ENCODE measurements at places on chromosomes 1 and 21. TPM values are rescaled to one million over a fixed set of nuclear protein-coding genes. Genes with fewer than 3 reads are reported as not detected.

DNA sequence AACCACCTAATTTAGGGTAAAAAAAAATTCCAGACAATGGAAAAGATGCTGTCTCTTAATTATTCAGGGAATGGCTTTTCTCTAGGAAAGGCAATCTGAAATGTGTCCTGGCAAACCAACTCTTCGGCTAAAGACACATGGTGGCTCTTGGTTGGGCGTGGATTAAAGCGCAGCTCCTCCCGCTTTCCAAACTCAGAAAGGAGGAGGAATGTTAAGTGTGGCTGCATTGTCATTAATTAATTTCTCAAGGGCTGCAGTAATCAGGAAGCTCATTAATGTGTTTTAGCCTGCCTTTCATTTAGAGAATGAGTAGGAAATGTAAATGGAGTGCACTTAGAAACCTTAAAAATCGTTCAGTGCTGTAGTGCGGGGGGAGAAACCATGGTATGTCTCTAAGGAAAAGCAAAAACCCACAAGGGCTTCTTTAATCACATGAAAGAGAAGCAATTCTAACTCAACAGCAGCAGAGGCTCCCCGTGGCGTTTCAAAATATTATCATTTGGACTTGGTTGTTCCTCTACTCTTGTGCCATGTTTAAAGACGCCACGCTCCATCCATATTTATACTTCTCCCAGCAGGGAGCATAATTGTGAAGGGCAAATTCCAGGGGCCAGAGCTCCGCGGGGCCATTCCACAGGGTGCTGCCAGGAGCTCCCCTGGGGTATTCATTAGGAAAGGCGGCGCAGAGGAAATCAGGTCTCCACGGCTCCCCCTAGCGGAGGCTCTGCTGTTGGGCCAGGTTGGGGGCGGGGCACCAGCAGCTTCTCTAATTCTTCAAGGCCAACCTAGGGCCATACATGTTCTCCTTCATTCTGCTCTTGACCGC is 91.9 kb upstream of the SSX2IP start:
- H3K36me3 ChIP-seq, result no peaks in the 10 kb centered on the region
- H3K4me1 ChIP-seq, result no peaks in the 10 kb centered on the region
- no peak overlapping the region for H3K27ac ChIP-seq
- no peak overlapping the region for H3K4me3 ChIP-seq
- DNase-seq, result peak; percentile 78

- peaks cover 2% of the 10 kb centered on the region for H3K4me1 ChIP-seq
- H3K4me3 ChIP-seq, result no peak overlapping the region
- H3K36me3 ChIP-seq, result peaks cover 2% of the 10 kb centered on the region
- no peak for DNase-seq
Observed at GRCh38 chr1:116367256-116367945, 5.6 kb upstream of the ATP1A1 start.

- peaks cover 35% of the 10 kb centered on the region for H3K36me3 ChIP-seq
- peak overlapping the region; percentile 45 for H3K4me3 ChIP-seq
- DNase-seq, result no peak
- peaks cover 8% of the 10 kb centered on the region for H3K27me3 ChIP-seq
- H3K4me1 ChIP-seq, result peaks cover 13% of the 10 kb centered on the region
Observed at GRCh38 chr1:45568421-45568820, 15.4 kb upstream of the NASP start.

GRCh38 chr1:95086949-95087533 is 14.3 kb upstream of the ALG14 start:
- no peaks in the 10 kb centered on the region for H3K36me3 ChIP-seq
- DNase-seq, result peak; percentile 5
- no peak overlapping the region for H3K4me3 ChIP-seq
- no peak overlapping the region for H3K27ac ChIP-seq
- peaks cover 2% of the 10 kb centered on the region for H3K27me3 ChIP-seq
- peaks cover 8% of the 10 kb centered on the region for H3K4me1 ChIP-seq

GRCh38 chr1:114040273-114041015 is 61.2 kb downstream of the OLFML3 start:
- no peak for DNase-seq
- H3K4me1 ChIP-seq, result no peaks in the 10 kb centered on the region
- H3K36me3 ChIP-seq, result no peaks in the 10 kb centered on the region
- H3K27me3 ChIP-seq, result peaks cover 3% of the 10 kb centered on the region

DNA sequence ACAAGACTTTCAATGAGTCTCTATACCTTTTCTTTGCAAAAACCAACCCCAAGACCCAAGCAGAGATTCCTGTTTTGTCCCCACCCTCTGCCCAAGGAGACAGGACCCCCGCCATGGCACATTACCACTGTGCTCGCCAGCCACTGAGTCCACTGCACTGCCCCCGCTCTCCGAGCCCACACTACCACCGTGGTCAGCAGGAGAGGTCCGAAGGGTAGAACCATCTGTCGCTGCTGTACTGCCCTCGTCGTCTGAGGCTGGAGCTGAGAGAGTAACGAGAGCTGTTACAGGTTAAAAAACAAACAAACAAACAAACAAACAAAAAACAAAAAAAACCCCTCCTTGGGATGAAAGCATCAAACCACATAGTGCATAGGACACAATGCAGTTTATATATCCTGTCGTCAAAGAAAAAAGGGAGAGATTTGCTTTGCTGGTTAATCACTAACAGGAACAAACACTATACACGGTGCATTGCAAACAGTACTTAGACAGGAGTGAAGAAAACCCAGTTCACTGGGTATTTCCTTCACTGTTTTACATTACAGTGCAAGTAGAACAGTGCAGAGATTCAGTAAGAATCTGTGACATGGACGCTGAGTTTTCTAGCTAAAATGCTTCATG is 71.0 kb downstream of the UBR4 start:
- H3K36me3 ChIP-seq, result peaks cover 87% of the 10 kb centered on the region
- H3K27me3 ChIP-seq, result peaks cover 4% of the 10 kb centered on the region
- H3K4me1 ChIP-seq, result no peaks in the 10 kb centered on the region
- no peak overlapping the region for H3K27ac ChIP-seq
- no peak for DNase-seq
- no peak overlapping the region for H3K4me3 ChIP-seq

GRCh38 chr1:21174654-21175323 is 1.9 kb downstream of the EIF4G3 start:
- DNase-seq, result no peak
- H3K4me1 ChIP-seq, result peaks cover 27% of the 10 kb centered on the region
- H3K4me3 ChIP-seq, result peak overlapping the region; percentile 95
- peaks cover 16% of the 10 kb centered on the region for H3K36me3 ChIP-seq
- H3K27ac ChIP-seq, result peak overlapping the region; percentile 95
- H3K27me3 ChIP-seq, result peaks cover 7% of the 10 kb centered on the region

- H3K4me3 ChIP-seq, result no peak overlapping the region
- H3K27me3 ChIP-seq, result peaks cover 2% of the 10 kb centered on the region
- no peak for DNase-seq
- H3K4me1 ChIP-seq, result peaks cover 18% of the 10 kb centered on the region
Observed at GRCh38 chr1:203521812-203522211, 27.9 kb downstream of the OPTC start.

DNA sequence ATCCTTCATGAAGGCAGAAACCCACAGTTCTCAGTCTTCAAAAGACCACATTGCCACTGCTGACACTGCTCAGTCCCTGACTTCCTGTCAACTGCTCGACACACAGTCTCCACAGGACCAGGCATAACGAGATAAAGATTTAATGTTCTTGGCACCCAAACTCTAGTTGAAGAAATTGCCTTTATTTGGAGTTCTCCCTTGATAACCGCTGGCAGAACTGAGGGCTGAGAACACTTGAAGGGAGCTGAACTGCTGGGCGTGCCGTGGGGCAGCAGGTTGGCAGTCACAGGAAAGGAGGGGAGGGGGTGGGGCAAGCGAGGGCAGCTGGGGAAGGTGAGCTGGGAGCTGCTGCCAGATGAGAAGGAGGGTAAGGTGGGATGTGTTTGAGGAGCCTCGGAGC is 15.9 kb downstream of the HENMT1 start:
- no peak overlapping the region for H3K27ac ChIP-seq
- DNase-seq, result no peak
- H3K27me3 ChIP-seq, result peaks cover 5% of the 10 kb centered on the region
- no peak overlapping the region for H3K4me3 ChIP-seq
- H3K36me3 ChIP-seq, result peaks cover 16% of the 10 kb centered on the region

GRCh38 chr1:36625935-36626310 is 143.2 kb upstream of the CSF3R start:
- no peaks in the 10 kb centered on the region for H3K4me1 ChIP-seq
- peaks cover 2% of the 10 kb centered on the region for H3K27me3 ChIP-seq
- DNase-seq, result no peak
- H3K4me3 ChIP-seq, result no peak overlapping the region
- H3K27ac ChIP-seq, result no peak overlapping the region

GRCh38 chr1:222009105-222009730 is 267.3 kb upstream of the DUSP10 start:
- no peaks in the 10 kb centered on the region for H3K4me1 ChIP-seq
- no peak overlapping the region for H3K27ac ChIP-seq
- no peaks in the 10 kb centered on the region for H3K36me3 ChIP-seq
- H3K4me3 ChIP-seq, result no peak overlapping the region
- no peak for DNase-seq

DNA sequence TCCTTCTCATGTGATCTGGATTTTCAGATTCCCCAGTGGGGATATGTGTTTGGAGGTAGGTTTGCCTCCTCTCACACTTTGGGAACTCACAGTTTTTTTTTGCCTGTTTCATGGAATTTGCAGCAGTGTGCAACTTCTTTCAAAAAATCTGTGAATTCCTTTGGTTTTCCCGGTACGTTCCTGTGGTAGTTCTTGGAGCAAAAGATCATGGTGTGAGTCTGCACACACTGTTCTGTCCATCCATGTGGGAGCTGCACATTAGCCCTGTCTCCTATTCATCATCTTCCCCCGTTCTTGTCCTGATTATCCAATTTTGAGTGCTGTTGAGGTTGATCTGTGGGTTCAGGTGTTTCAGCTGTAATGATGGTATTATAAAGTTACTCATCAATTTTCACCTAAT is 30.3 kb upstream of the TACSTD2 start:
- H3K4me1 ChIP-seq, result no peaks in the 10 kb centered on the region
- H3K27me3 ChIP-seq, result peaks cover 2% of the 10 kb centered on the region
- H3K4me3 ChIP-seq, result no peak overlapping the region
- H3K27ac ChIP-seq, result no peak overlapping the region
- H3K36me3 ChIP-seq, result no peaks in the 10 kb centered on the region
- no peak for DNase-seq

- H3K4me3 ChIP-seq, result peak within 1 kb of the TSS; percentile 95
- H3K27me3 ChIP-seq, result peaks cover 17% of the 10 kb centered on the region
- DNase-seq, result no peak
- peak within 1 kb of the TSS; percentile 91 for H3K27ac ChIP-seq
- peaks cover 10% of the 10 kb centered on the region for H3K36me3 ChIP-seq
Observed at GRCh38 chr1:30908696-30909364, at the start of gene SDC3. Gene SDC3 (minus strand): TSS chr1:30908758. CDS start chr1:30908586, 172 bp downstream.

DNA sequence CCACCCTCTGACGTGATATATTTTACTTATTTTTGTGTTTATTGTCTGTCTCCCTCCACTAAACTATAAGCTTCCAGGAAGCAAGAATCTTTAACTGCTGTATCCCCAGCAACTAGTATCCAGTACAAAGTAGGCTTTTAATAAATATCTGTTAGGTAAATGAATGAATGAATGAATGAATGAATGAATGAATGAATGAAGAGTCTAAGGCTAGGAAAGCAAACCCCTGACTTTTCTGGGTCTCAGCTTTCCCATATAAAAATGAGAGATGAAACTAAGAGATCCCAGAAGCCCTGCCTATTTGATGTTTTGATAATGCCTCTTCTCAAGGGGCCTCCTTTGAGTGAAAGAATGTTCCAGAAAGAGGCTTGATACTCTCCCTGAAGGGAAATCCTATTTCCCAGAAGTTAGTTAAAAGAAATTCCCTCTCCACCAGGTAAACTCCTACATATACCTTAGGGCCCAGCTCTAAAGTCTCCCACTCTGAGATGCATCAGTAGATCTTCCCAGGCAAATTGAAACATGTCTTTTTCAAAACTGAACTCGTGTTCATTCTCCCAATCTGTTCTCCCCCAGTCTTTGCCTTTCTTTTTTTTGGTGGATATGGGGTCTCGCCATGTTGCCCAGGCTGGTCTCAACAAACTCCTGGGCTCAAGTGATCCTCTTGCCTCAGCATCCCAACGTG is 7.8 kb downstream of the TTC39A start:
- no peak for DNase-seq
- H3K27ac ChIP-seq, result no peak overlapping the region
- peaks cover 3% of the 10 kb centered on the region for H3K27me3 ChIP-seq
- peaks cover 4% of the 10 kb centered on the region for H3K4me1 ChIP-seq

DNA sequence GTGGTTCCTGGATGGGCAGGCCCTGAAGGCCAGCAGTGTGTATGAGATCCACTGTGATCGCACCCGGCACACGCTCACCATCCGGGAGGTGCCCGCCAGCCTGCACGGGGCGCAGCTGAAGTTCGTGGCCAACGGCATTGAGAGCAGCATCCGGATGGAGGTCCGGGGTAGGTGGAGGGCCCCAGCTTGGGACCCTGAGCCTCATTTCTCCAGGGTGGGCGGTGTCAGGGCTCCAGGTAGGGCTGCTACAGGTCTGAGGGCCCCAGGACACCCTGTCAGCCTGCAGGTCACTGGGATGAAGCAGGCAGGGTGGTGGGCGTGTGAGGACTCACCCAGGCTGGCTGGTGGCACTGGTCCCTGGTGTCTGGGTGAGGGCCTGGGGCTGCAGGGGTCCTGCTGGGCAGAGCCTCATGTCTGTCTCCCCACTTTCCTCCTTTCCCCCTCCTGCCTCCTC is 7.8 kb downstream of the OBSCN start:
- no peak overlapping the region for H3K4me3 ChIP-seq
- H3K27me3 ChIP-seq, result peaks cover 7% of the 10 kb centered on the region
- H3K4me1 ChIP-seq, result no peaks in the 10 kb centered on the region

GRCh38 chr1:16442265-16442664 is 1.7 kb downstream of the NECAP2 start:
- peak overlapping the region; percentile 97 for H3K27ac ChIP-seq
- H3K4me1 ChIP-seq, result peaks cover 33% of the 10 kb centered on the region
- DNase-seq, result no peak
- H3K4me3 ChIP-seq, result peak overlapping the region; percentile 98
- H3K36me3 ChIP-seq, result peaks cover 27% of the 10 kb centered on the region

GRCh38 chr1:37519613-37520012 is 5.0 kb upstream of the MEAF6 start:
- DNase-seq, result no peak
- H3K4me3 ChIP-seq, result no peak overlapping the region
- peaks cover 11% of the 10 kb centered on the region for H3K4me1 ChIP-seq
- peaks cover 6% of the 10 kb centered on the region for H3K27me3 ChIP-seq
- H3K36me3 ChIP-seq, result peaks cover 5% of the 10 kb centered on the region
- H3K27ac ChIP-seq, result no peak overlapping the region

- no peak overlapping the region for H3K4me3 ChIP-seq
- peak; percentile 13 for DNase-seq
- H3K27ac ChIP-seq, result no peak overlapping the region
- no peaks in the 10 kb centered on the region for H3K36me3 ChIP-seq
- H3K27me3 ChIP-seq, result no peaks in the 10 kb centered on the region
- H3K4me1 ChIP-seq, result no peaks in the 10 kb centered on the region
Observed at GRCh38 chr1:101769520-101769919, 227.2 kb downstream of the OLFM3 start.

GRCh38 chr1:75135573-75136194 is 1.5 kb downstream of the LHX8 start:
- H3K4me3 ChIP-seq, result peak overlapping the region; percentile 86
- DNase-seq, result no peak
- peaks cover 40% of the 10 kb centered on the region for H3K27me3 ChIP-seq
- H3K36me3 ChIP-seq, result peaks cover 6% of the 10 kb centered on the region
- no peak overlapping the region for H3K27ac ChIP-seq

GRCh38 chr1:36784147-36784859 is 250.0 kb downstream of the GRIK3 start:
- H3K4me3 ChIP-seq, result no peak overlapping the region
- H3K27me3 ChIP-seq, result peaks cover 1% of the 10 kb centered on the region

- H3K36me3 ChIP-seq, result no peaks in the 10 kb centered on the region
- no peak overlapping the region for H3K4me3 ChIP-seq
- H3K4me1 ChIP-seq, result peaks cover 16% of the 10 kb centered on the region
- DNase-seq, result no peak
- no peak overlapping the region for H3K27ac ChIP-seq
Observed at GRCh38 chr1:167088746-167089417, 1.3 kb downstream of the GPA33 start.

The GALE gene
- total RNA-seq, result 33.9 TPM

The KLHDC7A gene
- total RNA-seq, result not detected

The SPRR2F gene
- total RNA-seq, result not detected

The ZCCHC17 gene
- 27.5 TPM for total RNA-seq

The NECTIN4 gene
- 0.13 TPM for total RNA-seq

Measured in endothelial cell (in vitro differentiated cells).